ENCODE measurements at places on chromosomes 6 and 20.

- DNase-seq = no peak
Observed at GRCh38 chr20:9330151-9330550, 184.2 kb upstream of the LAMP5 start.

DNA sequence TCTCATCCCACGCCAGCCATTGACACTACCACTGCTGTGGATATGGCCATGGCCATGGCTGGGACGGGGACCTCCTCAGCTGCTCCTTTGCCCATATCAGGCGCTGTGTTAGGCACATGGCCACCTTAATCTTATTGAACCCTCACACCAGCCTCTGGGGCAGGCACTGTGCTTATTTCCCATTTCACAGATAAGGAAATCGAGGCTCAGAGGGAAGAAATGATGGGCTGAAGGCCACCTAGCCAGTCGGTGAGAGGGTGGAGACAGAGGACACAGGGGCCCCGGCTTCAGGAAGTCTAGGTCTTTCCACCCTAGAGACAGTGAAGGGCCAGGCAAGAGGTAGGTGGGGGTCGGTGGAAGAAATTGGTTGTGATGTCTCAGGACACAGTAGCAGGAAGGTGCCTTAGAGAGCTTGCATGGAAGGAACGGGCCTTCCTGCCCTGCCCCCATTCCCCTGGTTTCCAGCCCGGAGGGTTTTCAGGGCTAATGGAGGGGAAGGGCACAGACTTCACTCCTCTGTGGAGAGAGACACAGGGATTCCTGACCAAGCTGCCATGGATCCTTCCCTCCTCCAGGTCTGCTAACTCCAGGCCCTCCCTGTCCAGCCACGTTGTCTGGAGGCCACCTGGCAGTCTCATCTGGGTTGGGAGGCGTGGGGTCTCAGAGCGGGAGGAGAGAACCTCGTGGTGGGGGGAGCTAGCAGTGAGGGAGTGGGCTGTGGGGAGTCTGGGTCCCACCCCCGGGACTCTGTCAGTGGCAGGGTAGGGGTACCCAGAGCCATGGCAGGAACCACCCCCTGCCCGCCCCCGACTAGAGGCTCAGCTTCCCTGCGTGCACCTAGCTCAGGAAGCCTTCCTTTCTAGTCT is 120.4 kb downstream of the VEGFA start:
- DNase-seq = no peak

- no peak for DNase-seq
Observed at GRCh38 chr20:14643556-14643955, 306.1 kb upstream of the FLRT3 start.

DNA sequence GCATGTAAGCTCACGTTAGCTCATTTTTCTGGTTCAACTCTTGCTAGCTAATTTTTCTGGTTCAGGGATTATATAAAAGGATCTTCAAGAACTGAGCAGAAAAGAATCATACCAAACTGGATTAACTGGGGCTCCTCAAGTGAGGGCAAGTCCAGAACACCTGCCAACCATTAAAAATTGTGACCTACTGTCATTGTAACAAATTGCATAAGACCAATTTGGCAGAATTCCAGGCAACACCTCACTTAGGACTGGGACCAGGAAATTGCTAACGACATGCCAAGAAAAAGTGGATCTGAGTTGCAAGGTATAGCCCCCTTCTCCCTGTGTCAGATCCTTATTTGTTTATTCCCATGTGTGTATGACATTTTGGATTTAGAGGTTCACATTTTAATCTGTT is 216.6 kb downstream of the HIVEP2 start:
- DNase-seq = no peak

DNA sequence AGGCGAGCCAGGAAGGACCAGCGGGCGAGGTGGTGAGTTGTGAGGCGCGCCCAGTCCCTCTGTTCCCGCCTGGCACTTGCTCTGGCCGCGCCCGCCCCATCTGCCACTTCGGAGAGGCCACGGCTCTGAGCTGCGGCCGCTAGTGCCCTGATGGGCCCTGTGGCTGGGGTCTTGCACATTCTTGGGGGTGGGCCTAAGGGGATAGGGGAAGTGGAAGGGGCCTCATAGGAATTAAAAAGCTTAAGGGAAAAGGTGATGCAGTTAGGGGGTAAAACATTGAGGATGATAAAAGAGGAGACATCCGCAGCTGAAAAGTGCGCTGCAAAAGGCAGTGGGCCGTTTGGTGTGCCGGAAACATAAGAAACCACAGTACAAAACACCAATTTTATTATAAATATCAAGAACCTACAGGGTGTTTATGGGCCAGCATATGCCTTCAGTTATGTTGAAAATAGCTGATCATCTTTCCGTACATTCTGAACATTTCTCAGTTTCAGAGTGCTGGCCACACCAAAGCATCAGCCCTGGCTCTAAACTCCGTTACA is 1.1 kb upstream of the PSMB8 start:
- DNase-seq = no peak

- no peak for DNase-seq
Observed at GRCh38 chr6:3779574-3779849, 28.0 kb upstream of the PXDC1 start.

GRCh38 chr20:62149532-62150309 is 6.2 kb downstream of the SS18L1 start:
- DNase-seq = no peak

DNA sequence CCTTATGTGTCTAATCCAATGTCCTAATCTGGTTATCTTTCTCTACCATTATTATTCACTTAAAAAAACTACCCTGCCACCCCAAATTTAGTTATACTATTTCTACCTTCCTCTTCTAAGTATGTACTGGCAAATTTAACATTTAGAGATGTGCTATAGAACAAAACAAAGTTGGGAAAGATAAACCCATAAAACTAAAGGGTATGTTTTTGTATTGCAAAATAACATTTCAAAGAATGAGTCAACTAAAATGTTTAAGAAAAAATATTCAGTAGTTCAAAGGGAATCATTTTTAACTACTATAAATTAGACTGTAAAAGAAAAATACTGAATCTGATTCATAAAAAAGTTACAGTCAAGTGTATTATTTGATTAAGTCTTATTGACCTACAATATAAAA is 103.0 kb downstream of the LMBRD1 start:
- DNase-seq = no peak

GRCh38 chr6:136750696-136751521 is 41.4 kb downstream of the MAP3K5 start:
- DNase-seq = no peak

Measured in progenitor cell of endocrine pancreas (in vitro differentiated cells).